ENCODE measurements at places on chromosomes 11 and 22.
A peak's percentile ranks its signal among the peaks of the same experiment; 100 is the strongest.

DNA sequence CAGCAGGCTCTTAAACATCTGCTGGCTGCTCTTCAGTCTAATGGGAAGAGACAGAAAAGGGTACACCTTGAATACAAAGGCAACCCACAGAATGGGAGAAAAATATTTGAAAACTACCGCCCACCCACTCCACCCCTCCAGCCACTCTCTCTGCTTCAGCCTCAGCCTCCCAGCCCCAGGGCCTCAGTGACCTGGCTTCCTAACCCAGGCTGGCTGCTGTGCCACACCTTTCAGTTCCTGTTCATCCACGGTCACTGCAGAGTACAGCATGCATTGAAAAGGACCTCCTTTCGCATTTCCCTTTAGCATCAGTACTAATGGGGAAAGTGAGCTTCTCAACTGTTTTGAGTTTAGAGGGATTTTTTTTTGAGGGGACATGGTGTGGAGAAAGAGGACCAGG lies 28.8 kb upstream of the SERPIND1 start:
- DNase-seq, result no peak

GRCh38 chr11:2256293-2256913 lies 14.0 kb downstream of the ASCL2 start:
- DNase-seq, result no peak

- no peak for DNase-seq
These were observed 10.9 kb upstream of the MPEG1 start for GRCh38 chr11:59223611-59224010.

DNA sequence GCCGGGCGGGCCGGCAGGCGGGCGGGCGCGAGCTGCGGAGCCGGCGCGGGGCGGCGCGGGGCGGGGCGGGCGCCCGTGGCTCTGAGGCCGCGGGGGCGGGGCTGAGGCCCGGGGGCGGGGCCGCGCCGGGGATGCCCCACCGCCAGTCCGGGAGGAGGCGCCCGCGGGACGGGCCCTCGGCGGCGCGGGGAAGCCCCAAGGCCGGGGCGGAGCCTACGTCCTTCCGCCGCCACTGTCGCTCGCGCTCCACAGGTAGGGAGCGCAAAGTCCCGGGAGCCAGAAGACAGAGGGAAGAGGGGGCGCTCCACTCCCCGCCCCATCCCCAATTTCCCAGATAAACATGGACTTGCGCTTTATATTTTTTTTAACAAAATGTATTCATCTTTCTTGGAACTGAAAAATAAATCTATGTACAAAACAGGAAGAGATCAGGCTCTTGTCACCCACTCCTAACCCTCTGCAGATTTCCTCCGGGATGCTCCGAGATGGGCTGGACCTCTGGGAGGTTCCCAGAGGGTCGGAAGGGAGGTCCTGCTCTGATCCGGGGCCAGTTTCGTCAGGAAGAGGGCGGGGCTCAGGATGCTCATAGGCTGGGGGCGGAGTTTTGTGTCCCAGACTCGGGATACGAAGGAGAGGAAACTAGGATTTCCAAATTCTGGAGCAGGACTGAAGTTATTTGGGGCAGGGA lies at the start of gene MAP4K2:
Gene MAP4K2, minus strand, starts transcription at position 57 of the 688 bp plus-strand sequence. CDS start 65 bp downstream, outside the sequence.
- DNase-seq, result peak; percentile 64

GRCh38 chr11:73280626-73281025 lies 8.5 kb downstream of the P2RY6 start:
- DNase-seq, result no peak

DNA sequence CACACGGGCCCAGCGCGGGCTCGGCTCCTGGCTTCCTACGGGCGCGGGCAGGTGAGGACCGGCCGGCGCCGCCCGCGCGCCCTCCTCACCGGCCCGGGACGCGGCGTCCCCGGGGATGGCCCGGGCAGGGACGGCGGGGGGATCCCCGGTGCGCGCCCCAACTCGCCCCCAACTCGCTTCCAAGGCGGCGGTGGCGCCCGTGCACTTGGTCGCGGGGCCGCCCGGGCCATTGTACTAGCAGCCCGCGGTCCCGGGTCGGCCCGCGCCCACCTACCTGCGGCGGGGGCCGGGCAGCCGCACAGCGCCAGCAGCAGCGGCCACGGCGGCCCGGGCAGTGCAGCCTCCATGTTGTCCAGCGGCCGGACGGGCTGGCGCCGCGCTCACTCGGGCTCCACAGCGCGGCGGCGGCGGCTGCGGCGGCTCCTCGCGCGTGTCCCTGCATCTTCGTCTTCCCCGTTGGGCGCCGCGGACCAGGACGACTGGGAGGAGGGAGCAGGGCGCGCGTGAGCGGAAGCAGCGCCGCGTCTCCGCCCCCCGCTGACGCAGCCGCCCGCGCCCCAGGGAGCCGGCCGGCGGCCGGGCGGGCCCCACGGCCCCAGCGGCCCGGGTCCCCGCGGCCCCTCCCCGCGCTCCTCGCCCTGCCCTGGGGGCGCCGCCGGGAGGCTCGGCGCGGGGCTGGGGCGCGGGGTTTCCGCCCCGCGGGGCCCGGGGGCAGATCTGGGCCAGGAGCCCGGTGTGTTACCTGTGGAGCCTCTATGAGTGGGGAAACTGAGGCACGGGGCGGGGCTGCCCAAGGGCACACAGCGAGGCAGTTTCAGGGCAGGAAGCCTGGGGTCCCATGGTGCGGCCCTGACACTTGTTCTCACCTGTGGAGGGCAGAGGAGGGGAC lies 159.3 kb upstream of the GRK3 start:
- peak; percentile 8 for DNase-seq

DNA sequence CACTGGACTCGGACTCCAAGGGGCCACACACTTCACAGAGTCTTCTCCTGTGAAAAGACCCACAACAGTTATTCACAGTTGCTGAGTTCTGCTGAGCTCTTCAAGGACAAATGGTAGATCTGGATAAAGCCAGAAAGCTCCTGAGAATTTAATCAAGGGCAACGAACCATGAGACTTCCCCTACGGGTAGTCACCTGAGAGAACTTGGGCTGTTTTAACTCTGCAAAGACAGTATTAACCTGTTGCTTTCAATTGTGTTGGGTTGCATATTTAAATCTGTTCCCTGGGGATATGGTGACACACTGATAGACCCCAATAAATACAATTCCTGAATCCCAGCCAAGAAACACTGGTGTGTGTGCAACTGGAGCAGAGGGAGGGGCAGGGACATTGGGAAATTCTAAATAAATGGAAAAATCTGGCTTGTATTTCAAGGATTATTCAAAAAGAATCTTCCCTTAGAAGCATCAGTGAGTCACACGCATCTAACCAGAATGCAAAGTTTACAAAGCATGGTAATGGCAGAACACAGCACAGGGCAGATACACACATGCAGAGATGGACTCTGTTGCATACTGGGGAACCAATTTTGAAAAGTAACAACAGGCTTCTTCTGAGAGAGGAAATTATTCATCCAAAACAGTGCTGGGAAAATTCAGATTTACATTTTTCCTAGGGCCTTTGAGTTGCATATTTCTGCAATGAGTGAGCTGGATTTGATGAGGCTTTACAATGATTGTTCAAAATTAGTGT lies 4.0 kb downstream of the KCNJ1 start:
- DNase-seq, result no peak

DNA sequence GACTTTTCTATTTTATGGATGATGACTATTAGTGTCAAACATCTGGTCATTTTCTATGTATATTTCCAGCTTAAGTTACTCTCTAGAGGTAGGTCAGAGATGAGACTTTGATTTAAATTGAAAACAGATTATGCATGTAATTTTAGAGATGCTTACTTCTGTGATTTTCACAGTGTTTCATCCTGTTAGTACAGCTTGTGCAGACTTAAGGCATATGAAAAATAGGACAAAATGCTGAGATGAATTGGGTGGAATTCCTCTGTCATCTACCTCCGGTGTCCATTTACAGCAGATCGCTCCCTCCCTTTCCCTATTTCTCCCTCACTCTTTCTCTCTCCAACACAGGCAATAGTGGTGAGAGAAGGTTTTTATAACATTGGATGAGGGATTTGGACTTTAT lies 14.1 kb downstream of the JAM3 start:
- no peak for DNase-seq

DNA sequence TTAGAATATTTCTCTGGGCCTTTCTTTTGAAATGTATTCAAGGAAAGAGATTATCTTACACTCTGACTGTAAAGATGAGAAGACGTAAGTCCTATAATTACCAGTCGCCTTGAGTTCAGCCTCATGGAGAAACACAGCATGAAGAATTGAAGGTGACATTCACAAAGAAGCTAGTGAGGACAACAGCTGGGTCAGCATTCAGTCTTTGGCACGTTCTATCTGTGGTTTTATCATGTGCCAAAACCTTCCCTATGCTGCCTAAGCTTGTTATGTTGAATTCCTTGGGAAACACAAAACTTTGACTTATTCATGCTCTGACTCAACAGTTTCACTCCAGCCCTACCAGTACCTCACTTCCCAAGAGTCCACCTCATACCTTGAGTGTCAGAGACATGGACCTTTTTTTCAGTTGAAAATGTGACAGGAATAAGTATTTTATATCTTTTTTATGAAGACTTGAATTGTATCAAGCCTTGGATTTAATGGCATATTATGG lies 198.8 kb upstream of the KIRREL3 start:
- no peak for DNase-seq
